ENCODE measurements at places on chromosomes 4 and X.

DNA sequence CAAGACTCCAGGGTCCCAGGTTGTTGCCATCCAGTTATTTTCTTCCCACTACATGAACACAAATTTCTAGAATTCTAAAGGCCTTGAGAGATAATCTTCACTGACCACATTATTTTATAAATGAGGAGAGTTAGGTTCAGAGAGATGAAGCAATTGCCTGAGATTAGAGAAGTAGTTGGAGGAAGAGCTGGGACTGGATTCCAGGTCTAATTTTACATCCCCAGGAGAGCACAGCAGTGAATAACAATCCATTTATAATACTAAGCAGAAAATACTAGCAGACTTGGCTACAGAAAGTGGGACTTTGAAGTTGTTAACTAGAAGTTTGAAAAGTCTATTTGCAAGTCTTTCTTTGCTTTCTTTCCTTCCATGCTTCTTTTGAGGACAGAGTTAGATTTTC lies 231.3 kb upstream of the S100G start:
- no peak for DNase-seq

- DNase-seq, result no peak
Observed at GRCh38 chr4:94152466-94152865, 55.2 kb upstream of the SMARCAD1 start.

DNA sequence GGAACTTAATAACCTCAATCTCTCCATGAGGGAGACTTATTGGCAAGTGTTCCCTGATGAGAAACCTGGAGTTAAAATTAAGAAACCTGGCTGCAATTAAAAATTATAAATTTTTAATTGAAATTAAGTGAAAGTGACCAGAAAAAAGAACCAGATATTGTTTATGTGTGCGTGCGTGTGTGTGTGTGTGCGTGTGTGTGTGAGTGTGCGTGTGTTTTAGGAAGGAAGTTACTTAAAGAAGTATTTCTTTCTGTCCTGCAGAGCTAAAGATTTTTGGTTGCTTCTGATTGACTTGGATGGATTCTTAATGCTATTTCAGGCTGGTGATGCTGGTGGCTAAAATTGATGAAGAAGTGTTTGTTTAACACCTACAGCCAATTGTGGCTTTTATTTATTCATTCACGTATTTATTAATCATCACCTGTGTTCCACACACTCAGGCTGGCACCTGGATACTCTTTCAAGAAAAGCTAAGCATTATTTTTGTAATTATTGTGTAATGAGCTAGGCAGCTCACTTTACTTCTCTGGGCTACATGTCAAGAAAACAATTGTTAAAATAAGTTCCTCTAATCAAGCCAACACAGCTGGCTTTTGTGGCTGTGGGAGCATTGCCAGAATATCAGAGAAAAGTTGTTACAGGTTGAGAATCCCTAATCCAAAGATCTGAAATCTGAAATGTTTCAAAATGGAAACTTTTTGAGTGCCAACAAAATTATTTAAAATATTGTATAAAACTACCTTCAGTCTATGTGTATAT lies 68.5 kb downstream of the CEP44 start:
- DNase-seq, result no peak

DNA sequence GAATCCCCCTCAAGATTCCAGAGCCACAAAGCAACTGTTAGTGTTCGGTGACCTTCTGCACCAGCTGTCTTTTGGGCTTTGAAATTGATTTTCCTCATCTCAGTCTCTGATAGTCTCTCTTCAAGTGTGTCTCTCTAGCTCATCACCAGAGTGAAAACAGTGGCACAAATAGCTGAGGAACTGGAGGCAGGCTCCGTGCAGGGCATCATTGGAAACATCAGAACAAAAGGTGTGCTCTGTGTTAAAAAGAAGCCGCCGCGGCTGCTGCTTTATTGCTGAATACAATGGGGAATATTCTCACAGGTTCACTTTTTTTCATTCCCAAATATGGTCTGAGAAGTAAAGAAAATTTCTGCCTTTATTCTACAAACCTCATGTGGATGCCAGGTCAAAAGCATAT lies 297.5 kb downstream of the DCTD start:
- DNase-seq, result no peak

GRCh38 chr4:110155654-110156053 lies 42.8 kb downstream of the ELOVL6 start:
- DNase-seq, result no peak

DNA sequence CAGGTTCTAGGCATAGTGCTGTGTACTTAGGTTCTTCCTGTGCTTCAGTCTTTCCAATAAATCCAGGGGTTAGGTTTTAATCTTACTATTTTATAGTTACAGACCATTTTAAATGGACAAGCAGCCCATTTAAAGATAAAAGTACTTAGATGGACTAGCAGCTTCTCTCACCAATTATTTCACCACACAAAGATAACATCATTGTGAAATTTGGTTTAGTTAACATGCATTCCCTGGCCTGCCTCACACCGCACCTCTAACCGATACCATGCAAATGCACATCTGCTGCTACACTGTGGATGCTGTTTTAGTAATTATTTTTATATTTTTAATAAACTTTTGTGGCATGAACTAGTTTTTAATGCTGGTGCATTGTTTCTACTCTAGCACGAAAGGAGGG lies 252.6 kb downstream of the RAPGEF2 start:
- DNase-seq, result no peak

GRCh38 chrX:19535476-19535875 lies 20.2 kb upstream of the MAP3K15 start:
- DNase-seq, result no peak

- DNase-seq, result no peak
Observed at GRCh38 chr4:174190832-174191500, 92.5 kb downstream of the FBXO8 start.

DNA sequence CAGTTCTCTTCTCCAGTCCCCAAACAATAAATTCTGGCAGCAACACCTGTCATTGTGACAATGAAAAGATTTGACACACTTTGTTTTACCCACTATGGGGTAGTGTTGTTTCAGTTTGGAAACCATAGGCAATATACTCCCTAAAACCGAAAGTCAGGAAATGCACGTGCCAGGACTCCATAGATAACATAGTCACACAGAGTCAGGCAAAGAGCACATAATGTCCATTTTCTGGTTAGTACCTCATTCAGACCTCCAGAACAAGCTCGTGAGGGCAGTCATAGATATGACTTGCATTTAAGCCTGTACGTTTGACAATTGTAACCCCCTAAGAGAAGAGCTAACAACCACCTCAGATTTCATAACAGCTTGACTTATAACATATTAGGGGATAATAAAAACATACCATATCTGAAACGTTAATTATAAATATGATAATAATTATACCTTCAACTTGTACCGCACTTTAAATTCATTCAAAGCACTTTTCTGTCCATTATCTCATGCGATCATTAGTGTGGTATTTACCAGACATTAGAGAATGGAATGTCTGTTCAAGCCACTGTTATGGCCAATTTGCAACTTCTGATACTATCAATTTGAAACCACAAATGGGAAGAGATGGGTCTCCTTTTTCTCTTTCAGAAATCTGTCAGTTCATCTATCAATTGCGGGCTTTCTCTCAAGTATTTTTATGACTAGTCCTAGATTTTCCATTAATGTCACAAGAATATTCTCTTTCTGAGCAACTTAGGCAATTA lies 147.4 kb downstream of the LDB2 start:
- no peak for DNase-seq

DNA sequence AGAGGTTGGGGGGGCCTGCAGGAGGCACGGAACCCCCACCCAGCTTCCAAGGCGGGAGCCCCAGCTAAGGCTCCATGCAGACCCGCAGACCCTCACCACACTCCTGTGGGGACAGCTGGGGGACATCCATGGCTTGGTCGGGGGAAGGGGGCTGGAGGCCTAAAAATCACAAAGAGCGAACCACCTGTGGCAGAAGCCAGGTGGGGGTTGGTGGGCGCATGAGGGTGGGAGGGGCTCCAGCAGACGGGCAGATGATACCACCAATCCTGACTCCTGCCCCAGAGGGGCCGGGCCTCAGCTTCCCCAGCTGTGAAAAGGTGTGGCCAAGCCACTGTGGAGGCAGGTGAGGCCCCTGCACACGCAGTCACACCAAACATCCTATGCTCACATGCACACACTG lies 111.6 kb downstream of the FAM53A start:
- peak; percentile 33 for DNase-seq

DNA sequence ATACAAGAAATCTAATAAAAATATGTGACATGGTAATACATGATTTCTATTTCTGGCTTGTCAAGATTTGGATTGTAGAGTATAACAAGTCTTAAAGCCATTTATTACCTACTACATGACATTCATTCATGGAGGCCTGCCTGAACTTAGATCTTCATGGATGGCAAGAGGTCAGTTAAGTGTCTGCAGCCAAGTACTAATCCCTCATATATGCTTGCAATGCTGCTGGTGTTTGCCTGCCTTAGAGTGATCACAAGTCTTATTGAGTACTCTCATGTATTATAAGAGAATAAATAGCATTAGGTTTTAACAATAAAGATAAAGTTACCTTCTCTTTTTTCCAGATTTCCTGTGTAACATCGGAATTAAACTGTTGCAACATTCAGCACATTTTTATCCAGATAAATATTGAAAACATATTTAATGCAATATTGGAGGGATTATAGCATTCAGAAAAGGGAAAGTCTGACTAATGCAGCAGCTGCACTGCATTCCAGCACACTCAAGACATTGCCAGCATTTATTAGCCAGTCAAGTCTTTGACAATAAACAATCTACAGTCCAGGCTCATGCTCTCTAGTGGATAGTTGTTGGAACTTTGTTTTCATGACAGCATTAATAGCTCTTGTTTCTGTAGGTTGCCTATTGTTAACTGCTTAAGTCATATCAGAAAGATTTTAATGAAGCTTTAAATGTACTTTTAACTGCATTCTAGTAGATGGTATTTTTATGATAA lies 737.1 kb downstream of the FAT4 start:
- no peak for DNase-seq

DNA sequence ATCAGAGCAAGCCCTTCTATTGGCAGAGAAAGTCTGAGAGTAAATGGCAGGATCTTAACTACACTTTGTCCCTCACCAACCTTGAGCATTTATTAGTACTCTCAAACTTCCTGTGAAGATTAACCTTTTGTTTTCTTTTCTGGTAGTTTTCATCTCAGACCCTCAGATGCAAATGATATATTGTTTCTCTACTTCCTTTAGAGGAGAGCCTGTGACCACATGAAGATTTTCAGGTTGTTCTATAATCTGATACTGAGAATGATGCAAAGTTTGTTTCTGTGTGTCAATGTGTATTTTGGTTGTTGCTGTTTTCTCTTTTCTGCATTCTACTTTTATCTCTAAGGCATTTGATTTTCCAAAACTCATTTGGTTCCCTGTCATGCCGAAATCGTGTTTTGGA lies 165.8 kb upstream of the CYSLTR1 start:
- no peak for DNase-seq

GRCh38 chrX:133468051-133468450 lies 52.8 kb upstream of the GPC4 start:
- no peak for DNase-seq

DNA sequence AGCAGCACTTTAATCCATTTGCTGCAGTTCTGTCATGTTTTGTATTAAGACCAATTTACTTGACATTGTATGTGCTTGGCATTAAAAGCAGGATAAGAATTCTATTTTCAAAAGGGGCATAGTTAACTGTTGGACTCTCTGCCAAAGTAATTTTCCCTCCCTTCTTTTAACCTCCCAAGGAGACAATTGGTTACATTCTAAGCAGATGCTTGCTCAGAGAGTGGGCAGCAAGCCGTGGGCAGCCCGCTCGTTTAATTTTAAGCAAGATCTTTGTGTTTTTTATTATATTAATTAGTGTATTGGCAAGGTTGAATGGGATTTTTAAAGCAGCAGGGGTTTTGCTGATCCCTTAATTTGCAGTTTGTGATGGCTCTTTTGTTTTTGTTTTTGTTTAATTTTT lies 37.1 kb upstream of the KLHL8 start:
- DNase-seq, result no peak

DNA sequence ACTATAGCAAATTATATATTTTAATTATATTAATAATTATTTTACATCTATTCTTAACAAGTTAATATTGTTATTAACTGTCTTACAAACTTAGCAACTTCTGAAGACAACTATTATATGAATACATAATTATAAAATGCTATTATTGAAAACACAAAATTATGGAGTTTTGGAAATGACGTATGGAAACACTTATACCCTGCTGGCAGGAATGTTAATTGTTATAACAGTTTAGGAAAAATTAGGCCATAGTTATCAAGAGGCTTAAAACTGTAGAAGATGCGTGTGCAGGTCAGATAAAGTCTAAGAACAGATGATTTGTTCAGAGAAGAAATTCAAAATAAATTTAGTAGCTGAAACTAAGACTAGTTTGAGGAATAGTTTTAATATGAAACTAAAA lies 211.7 kb downstream of the FAT4 start:
- no peak for DNase-seq
